BJ (cell line): ENCODE measurements at places on chromosomes 5 and 9.

DNA sequence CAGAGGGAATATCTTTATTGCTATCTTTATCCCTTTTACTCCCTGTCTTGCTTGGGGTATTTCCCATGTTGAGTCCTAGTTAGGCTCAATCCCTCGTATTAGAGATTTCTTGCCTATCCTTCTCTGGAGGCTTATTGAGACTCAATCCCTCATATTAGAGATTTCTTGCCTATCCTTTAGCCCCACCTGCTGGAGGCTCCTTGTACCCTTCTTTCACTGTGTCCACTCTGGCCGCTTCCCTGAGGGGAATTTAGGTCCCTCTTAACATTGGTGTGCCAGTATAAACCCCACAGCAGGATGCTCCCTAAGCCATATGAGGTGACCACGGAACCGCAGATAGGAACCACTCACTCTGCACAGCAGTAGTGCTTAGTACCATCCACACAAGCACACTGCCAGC lies 110.7 kb upstream of the MAMDC2 start:
- no peak for DNase-seq

DNA sequence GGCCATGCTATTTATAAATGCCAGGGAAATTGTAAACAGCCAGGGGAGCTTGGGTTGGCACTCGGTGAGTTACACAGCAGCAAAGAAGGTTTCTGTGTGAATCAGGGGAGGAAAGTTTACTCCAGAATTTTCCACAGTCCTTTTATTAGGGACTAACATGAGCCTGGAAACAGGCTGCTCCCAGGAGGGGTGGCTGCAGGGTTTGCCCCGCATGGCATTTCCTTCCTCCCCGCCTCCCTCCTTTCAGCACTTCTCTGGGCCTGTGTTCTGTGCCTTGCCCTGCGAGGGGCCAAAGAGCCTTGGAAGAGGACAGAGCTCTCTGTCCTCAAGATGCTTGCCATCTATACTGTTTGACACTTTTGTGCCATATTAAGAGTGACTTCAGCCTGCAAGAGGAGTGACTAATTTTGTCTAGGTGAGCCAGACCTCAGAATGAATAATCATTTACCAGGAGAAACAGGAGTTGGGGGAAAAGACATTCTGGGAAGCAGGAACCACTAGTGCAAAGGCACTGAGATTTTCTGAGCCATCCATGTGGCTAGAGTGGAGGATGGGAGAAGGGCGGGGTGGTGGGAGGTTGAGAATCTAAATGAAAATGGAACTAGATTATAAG lies 1.8 kb downstream of the GSN start:
- no peak for DNase-seq

DNA sequence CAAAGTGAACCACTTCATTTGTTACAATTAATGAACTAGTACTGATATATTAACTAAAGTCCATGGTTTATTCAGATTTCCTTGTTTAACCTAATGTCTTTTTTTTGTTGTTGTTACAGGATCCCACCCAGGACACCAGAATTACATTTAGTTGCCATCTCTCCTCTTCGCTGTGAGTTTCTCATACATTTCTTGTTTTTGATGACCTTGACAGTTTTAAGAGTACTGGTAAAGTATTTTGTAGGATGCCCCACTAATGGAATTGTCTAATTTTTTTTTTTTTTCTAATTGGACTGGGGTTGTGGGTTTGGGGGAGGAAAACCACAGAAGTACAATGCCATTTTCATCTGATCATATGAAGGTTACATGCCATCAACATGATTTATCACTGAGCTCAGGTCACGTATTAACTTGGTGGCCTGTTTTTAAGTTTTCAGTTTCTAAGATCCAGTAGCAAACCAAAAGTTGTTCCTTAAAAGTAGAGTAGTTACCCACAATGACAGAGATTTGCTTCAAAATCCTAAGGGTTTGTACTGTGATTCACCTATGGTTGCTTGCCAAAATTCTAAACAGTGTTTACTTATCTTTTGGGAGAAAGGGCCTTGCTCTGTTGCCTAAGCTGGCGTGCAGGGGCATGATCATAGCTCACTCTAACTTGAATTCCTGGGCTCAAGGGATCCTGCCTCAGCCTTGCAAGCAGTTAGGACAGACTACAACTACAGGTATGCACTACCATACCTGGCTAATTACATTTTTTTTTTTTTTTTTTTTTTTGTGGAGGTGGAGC lies 4.5 kb upstream of the OTULIN start:
- DNase-seq, result peak; percentile 32

DNA sequence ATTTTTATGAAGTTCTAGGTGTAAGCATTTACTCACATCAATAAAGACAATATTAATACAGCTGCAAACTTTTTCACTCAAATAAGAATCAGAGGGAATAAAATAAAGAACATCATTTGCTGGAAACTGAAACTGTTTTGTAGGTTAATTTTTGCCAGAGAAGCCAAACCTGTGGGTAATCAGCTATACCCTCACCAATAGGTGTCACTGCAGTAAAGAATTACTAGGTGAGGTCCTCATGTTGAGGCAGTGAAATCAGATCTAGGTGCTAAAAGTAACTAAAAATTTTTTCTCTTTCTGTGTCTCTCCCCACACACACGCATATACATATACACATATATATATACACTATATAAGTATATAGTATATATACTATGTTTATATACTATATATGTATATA lies 1016.3 kb upstream of the SEMA6A start:
- no peak for DNase-seq

GRCh38 chr5:1442222-1443145 lies 2.8 kb downstream of the SLC6A3 start:
- DNase-seq, result no peak

GRCh38 chr9:113293285-113293878 lies 9.8 kb downstream of the RNF183 start:
- peak; percentile 47 for DNase-seq

GRCh38 chr5:142815469-142815868 lies 45.3 kb downstream of the ARHGAP26 start:
- no peak for DNase-seq

- no peak for DNase-seq
Observed at GRCh38 chr5:134007581-134008265, 2.9 kb upstream of the VDAC1 start.

DNA sequence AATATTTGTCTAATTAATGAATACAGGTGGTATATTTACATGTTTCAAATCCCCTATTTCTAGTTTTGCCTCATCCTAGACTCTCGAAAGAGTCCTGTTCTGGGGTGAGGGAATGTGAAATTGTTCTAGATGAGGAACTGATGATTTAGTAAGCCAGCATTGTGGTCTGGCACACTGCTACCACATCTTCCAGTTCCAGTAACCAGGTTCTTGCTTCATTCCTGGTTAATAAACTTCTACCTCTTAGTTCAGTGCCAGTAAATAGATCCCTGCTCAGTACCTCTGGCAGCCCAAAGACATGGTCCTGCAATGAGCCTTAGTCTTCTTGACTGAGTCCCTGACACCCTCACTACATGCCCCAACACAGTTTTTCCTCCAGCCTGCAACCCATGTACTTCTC lies 207.7 kb downstream of the SREK1 start:
- no peak for DNase-seq

DNA sequence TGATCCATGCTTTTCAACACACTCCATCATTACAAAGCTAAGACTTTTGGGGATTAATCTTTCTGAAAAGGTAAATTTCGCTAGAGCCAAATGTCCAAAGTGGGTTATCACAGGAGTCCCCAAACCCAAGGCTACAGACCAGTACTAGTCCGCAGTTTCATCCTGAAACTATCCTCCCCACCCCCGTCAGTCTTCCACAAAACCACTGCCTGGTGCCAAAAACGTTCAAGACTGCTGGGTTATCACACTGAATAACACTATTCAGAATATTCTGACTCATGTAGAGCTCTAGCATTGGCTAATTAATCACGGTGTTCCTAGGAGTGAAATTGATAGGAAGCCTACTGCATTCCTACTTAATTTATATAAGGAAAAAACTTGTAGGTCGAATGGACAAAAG lies 24.7 kb downstream of the ERP44 start:
- no peak for DNase-seq

GRCh38 chr5:80784451-80784850 lies 129.7 kb upstream of the DHFR start:
- DNase-seq, result no peak

DNA sequence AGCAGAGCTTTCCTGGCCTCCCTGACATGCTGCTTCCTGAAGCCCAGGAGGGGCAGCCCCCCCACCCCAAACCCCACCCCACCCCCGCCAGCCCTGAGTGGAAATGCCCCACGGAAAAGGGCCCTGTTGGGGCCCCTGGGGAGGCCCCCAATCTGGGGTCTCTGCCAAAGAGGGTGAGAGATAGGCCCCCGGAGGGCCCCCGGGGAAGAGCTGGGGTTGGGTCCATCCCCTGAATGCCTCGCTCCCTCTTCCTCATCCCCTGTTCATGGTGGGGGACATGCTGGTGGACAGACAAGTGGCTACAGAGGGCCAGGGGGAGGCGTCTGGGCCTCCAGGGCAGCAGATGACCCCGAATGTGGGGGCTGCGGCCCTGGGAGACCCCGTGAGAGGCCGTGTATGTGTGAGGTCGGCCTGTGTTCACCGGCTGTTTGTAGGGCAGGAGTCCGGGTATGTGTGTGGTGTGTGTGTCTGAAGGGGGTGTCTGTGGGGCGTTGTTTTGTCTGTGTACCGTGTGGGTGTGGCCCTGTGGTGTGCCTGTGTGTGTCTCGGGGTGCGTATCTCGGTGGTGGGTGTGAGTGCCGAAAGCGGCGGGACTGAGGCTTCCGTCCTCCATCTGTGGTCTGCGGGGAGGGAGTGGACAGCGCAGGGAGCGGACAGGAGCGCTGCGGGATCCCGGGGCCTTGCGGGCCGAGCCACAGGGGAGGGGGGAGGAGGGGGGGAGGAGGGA lies 11.3 kb downstream of the C9orf50 start:
- DNase-seq, result no peak

- no peak for DNase-seq
Observed at GRCh38 chr5:2433086-2433485, 318.4 kb downstream of the IRX2 start.

DNA sequence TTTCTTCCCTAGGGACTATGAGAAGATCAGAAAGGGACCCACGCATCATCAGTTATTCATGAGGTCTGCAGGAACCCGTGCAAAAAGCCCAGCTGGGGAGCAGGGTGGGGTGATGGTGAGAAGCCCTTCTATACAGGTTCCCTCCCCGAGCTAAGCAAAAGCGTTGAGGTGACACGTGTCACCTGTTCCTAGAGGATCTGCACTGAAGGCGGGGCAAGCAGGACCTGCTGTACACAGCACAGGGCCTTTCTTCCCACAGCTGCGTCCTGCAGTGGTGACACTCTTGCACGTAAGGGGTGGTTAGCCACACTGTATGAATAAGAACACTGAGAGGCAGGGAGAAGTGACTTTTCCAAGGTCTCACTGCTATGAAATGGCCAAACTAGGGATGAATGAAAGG lies 37.2 kb upstream of the SH3PXD2B start:
- no peak for DNase-seq

DNA sequence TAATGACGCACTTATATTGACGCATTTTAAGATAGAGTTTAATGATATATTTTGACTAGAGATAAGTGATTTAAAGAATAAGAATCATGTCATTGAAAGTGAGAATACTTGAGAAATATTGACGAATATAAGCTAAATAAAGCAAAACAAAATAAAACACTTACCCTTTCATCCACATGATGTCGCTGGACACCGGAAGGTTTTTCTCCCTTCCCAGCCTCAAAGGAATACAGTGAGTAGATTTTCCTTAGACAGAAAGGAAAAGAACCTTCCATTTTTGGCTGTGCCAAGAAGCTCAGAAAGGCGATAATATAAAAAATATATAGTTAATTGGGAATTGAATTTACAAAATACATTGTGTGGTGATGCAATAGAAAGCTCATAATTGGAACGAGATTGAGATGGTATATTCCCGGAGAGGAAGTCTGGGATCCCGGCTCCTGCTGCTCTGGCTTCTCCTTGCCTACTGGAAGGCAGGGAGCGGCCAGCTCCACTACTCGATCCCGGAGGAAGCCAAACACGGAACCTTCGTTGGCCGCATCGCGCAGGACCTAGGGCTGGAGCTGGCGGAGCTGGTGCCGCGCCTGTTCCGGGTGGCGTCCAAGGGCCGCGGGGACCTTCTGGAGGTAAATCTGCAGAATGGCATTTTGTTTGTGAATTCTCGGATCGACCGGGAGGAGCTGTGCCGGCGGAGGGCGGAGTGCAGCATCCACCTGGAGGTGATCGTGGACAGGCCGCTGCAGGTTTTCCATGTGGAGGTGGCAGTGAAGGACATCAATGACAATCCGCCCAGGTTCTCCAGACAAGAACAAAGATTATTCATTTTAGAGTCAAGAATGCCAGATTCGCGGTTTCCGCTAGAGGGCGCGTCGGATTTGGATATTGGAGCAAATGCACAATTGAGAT lies at the start of gene PCDHA5:
Gene PCDHA5, plus strand, starts transcription at position 239 of the 906 bp plus-strand sequence.
- DNase-seq, result no peak

DNA sequence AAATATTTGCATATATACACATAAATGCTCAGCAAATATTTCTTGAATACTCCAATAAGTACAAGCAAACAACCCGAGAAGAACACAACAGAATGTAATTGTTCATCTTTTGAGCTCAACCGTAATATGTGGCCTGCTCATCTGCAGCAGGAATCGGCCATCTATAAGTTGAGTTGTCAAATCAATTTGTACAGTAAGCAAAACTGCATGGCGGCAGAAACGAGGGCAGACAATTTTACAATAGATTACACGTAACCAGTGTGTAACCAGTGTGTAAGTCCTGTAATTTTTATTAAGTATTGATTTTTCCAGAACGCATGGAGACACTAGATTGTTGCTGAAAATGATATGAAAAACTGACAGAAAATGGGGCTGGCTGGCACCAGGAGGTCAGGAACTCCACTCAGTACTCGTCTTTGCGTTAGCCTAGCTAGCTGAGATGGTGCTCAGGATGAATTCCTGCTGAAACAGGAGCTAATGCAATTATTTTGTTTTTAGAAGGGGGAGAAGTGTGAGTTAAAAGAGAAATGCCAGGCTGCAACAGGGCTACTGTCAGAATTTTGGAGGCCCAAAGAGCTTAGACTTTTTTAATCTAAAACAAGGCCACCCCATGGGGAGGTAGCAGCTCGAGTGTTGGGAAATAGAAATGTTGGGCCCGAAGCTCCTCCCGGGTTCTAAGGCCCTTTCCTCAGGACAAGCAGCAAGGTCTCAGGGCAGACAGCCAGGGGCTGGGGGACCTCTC lies 682 bp downstream of the DHX29 start:
- no peak for DNase-seq

- no peak for DNase-seq
Observed at GRCh38 chr5:54757541-54757940, 227.9 kb downstream of the ESM1 start.

- no peak for DNase-seq
Observed at GRCh38 chr9:117374076-117374725, 40.7 kb downstream of the ASTN2 start.

GRCh38 chr9:134068744-134069479 lies 1.1 kb upstream of the BRD3 start:
- DNase-seq, result no peak

GRCh38 chr5:172351240-172351778 lies 67.7 kb upstream of the UBTD2 start:
- DNase-seq, result no peak
